ENCODE measurements at places on chromosomes 12 and 14. TPM values are rescaled to one million over a fixed set of nuclear protein-coding genes. Genes with fewer than 3 reads are reported as not detected.

Gene SALL2
- 3.8 TPM for total RNA-seq

Gene STAC3
- 1.9 TPM for total RNA-seq

Gene KRT72
- total RNA-seq, result not detected

- H3K27me3 ChIP-seq, result no peaks in the 10 kb centered on the region
- no peak for DNase-seq
- H3K36me3 ChIP-seq, result no peaks in the 10 kb centered on the region
- H3K4me3 ChIP-seq, result no peak overlapping the region
- no peak overlapping the region for H3K27ac ChIP-seq
These were observed 253.9 kb downstream of the LRFN5 start for GRCh38 chr14:41860586-41860985.

DNA sequence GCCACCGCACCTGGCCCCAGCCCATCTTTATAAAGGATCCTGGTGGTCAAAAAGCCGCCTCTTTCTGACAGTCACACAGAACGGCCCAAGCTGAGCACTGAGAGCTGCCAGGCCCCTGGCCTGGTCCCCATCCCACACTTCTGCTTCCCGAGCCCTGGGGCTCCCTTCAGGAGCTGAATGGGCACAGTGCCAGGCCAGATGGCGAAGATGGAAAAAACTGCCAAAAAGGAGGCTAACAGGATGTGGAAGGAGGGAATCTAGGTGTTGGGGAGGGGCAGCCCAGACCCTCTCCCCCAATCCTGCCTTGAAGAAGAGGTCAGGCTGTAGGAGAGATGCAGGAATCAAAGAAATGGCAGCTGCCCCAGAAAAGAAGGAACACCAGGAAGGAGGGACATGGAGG, 5.0 kb downstream of the LPAR5 start:
- no peaks in the 10 kb centered on the region for H3K27me3 ChIP-seq
- DNase-seq, result no peak
- peak overlapping the region; percentile 30 for H3K4me3 ChIP-seq
- H3K4me1 ChIP-seq, result peaks cover 41% of the 10 kb centered on the region

DNA sequence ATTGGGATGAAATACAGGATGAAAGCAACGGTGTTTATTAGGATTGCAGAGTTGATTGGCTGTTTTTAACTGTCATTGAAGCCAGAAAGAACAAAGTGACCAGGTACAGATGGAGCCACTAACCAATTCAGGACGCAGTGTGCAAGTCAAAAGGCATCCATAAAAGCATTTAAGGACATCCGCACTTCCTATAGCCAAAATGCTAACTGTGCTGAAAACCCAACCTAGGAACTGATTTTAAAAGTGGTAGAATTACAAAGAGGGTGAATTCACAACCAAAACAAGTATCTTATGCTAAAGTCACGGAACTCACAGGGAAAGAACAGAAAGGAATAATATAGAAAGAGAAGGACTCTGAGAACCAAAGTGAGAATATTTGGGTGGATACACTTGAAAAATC, 63.1 kb upstream of the FOXG1 start:
- no peaks in the 10 kb centered on the region for H3K36me3 ChIP-seq
- H3K4me3 ChIP-seq, result no peak overlapping the region
- no peaks in the 10 kb centered on the region for H3K27me3 ChIP-seq
- no peak for DNase-seq

DNA sequence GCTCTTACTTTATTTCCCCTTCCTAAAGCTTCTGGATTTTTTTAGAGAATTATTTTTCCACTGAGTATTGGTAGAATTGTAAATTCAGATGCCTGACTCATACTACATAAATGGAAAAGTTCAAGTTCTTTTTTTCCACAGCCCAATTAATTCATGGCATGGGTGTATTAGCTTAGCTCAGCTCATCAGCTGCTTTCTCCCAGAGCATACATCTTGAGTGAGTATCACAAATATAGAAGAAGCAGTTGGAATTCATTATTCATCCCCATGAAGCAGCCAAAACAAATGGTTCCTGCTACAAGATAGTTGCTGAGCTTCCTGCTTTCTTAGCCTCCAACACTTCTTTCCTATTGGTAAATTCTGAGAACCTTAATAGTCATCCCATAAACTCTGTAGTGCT, 105.1 kb downstream of the C12orf50 start:
- H3K4me1 ChIP-seq, result no peaks in the 10 kb centered on the region
- no peaks in the 10 kb centered on the region for H3K36me3 ChIP-seq
- H3K27ac ChIP-seq, result no peak overlapping the region
- H3K4me3 ChIP-seq, result no peak overlapping the region

DNA sequence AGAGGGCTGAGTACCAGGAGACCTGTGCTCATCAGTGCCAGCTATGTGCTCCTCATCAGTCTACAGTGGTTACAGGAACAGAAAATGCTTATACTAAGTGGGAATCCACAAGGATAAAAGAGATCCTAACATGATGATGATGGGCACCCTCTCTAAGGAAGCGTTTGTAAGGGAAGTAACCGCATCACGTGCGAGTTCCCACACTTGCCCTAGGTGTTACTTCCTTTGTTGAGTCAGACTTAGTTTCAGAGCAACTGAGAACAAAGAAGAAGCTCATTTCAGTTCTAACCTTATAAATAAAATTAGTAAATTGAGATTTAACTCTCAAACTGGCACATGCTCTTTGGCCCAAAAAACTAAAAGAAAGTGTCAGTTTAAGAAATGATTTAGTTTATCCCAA, 956.4 kb upstream of the TMEM132C start:
- no peak overlapping the region for H3K4me3 ChIP-seq
- no peak for DNase-seq
- H3K36me3 ChIP-seq, result no peaks in the 10 kb centered on the region
